ENCODE measurements at places on chromosomes 5 and 9.

DNA sequence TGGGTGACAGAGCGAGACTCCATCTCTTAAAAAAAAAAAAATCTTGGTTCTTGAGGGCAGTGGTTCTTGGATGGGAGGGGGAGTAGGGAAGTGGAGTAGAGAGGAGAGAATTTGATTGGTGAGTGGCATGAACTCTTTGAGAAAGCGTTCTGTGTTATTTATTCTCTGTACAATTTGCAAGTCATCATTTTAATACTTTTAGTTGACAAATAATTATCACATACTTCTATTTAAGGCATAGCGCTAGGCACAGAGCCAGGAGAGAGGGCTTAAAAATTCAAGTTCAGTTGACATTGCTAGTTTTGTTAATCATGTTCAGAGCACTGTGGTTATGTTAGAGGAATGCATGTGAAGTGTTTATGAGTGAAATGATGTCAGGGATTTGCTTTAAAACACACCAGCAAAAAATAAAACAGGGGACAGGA, 24.6 kb downstream of the HSDL2 start:
- DNase-seq = no peak

DNA sequence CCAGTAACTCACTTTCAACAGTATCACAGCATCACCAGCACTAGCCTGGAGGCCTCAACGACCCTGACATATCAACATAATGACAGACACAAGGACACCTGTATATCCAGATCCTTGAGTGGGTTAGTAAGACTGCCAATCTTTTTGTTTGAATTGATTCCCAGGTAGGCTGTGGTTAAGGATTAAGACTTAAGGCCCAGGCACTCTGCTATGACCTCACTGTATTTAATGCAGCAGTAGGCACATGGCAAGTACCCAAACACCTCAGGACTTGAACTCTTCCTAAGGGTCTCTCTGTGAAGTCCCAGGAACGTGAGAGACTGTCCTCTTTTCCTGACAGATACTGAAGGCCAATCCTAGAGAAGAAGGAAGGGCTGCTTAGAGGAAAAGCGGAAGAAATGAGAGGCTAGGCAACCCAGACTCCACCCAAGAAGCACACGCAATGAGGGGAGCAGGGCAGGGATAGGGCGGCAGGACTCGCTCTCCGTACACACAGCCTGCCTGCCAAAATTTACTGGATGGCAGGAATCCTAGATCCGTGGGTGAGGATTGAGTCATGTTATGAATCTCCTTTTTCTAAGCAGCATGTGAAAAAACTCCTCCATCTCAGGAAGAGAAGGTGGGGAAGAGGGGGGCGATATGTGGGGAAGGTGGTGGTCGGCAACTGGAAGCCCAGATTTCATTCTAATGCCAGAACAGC, 93.4 kb downstream of the SIL1 start:
- DNase-seq = no peak

DNA sequence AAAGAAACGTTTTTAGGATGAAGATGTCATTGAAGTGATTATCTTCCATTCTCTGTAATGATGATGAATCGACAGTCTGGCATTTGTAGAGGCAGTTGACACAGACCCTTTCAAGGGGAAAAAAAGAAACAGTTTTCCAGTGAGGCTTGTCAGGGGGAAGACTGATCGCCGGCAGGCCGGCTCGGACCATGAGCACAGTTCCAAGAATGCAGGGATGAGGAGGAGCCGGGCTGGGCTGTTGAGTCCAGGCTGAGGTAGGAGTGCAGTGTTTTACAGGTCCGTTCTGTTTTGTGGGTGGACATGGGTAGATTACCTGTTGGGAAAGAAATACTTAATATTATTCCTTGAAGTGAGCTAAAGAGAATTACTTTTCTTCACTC, 194.6 kb downstream of the AOPEP start:
- DNase-seq = no peak

DNA sequence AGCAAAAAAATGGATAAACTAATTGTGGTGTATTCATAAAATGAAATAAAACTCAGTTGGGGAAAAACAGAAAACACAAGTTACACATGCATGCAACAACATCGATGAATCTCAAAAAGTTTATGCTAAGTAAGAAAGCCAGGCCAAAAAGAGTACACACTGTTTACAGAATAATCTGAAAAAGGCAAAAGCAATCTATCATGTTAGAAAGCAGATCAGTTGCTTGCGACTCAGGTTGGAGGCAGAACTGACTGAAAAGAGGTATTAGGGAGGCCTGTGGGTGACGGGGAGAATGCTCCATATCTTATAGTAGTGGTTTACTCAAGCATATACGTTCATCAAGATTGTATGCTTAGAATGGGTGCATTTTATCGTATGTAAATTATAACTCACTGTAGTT, 119.2 kb downstream of the ARRDC3 start:
- no peak for DNase-seq

- DNase-seq = peak; percentile 14
Measured at GRCh38 chr9:34179213-34180136, 632 bp downstream of the UBAP1 start.

GRCh38 chr5:139696894-139697658, 48.9 kb downstream of the CXXC5 start:
- peak; percentile 73 for DNase-seq

GRCh38 chr9:135255841-135256580, 168.5 kb downstream of the OLFM1 start:
- DNase-seq = no peak

- DNase-seq = peak; percentile 36
Measured at GRCh38 chr5:141914199-141914743, 9.4 kb upstream of the DELE1 start.

GRCh38 chr9:84988621-84989020, 319.1 kb downstream of the NTRK2 start:
- DNase-seq = no peak

DNA sequence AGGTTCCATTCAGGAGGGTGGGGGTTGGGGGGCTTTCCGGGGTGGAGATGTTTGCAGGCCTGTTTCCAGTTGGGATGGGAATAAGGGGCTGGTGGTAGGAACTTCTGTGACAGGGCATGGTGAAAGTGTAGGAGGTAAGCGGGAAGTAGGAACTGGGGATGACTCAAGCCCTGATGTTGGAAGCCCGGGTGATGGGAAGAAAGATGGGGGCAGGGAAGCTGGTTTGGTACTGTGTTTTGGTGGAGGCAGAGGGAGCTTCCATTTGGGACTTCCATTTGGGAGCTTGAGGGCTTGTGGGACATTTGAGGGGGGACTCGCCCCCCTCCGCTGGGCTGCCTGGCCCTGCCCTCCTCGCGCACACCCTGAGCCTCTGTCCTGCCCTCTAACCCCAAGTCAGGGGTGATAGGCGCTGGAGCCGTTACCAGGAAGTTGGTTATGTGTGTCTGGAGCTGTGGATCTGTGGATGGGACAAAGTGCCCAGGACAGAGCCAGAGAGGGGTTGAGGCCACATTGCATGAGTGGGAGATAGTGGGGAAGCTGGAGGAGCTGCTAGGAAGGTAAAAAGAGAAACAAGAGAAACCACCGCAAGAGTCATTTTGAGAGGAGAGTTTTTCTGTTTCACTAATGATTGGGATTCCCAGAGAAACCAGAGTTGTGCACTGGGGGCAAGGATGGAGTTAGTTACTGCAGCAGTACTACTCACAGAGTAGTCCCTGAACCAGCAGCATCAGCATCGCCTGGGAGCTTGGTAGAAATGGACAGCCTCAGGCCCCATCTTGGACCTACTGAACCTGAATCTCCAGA, 6.6 kb downstream of the RGS14 start:
- peak; percentile 61 for DNase-seq

DNA sequence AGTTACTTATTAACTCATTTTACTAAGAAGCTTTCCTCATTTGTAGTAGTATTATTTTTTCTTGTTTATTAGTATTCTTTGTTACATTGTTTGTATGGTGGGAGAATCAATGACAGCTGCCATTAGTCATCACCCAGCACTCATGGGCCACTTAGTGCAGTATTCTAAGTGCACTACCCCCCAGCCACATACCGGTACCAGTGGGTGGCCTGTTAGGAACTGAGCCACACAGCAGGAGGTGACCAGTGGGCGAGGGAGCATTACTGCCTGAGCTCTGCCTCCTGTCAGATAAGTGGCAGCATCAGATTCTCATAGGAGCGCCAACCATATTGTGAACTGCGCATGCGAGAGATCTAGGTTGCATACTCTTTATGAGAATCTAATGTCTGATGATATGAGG, 24.2 kb upstream of the CAMLG start:
- DNase-seq = no peak

DNA sequence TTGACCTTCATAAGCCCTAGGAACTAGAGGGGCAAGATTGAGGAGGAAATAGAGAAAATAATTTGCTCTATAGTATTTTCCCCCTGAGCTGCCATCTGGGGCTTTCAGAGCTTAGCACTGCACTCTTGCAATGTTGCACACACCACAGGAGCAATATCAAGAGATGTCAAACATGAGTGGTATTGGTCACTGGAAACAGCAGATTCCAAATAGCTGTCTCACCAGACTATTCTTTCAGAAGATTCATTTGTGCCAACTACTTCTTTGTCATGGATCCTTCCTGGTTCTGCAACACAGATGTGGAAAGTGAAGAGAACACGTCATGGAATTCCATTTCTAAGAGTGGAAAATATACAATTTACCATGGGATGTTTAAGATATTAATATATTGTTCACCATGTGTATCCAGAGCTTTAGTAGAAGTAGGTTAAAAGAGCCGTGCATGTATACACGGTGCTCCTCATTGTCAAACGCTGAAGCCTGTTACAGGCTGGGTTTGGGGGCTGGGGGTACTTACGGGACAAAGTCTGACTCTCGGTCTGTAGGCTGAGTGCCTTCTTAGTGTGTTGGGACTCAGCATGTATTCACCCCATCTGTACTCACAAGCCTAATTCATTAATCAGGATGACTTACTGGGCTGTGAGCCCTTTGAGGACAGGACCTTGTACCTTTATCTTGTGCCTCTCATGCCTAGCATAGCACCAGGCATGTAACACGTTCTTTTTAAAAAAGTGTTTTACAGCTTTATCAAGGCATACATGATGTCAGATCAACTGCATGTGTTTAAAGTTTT, 31.4 kb upstream of the GDNF start:
- no peak for DNase-seq

- DNase-seq = no peak
Measured at GRCh38 chr9:133119103-133119845, 1.8 kb downstream of the RALGDS start.

- DNase-seq = no peak
Measured at GRCh38 chr5:32760091-32760509, 49.0 kb downstream of the NPR3 start.

- DNase-seq = no peak
Measured at GRCh38 chr5:129912601-129913255, 8.5 kb downstream of the CHSY3 start.

DNA sequence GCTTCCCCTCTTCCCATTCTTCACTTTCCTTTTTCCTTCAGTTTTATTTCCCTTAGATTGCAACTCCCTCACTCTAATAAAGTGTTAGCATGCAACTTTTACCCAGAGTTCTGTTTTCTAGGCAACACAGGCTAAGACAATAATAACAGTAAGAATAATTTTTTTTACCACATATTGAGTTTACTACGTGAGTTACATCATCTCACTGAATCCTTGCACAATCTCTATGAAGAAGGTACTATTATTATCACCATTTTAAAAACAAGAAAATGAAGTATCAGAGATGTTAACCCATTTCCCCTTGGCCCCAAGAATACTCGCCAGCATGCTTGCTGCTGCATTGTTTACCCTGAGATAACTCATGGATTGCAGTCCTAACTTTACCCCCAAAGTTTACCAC, 53.7 kb upstream of the SMIM32 start:
- no peak for DNase-seq

DNA sequence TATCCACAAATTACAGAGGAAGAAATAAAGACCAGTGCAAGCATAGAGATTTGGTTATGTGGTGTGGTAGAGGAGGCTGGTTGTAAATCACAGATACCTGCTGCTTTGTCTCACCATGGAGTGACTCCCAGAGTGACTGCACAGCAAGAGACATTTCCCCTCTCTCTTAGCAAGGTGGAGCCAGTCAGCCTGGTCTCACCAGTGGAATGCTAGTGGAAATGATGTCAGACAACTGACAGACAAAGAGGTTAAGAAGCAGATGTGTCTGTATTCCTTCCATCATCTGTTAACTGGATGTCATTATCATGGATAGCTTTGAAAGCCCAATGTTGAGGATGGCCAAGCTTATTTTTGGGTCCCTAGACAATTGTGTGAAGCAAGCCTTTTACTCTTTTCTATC, 509.4 kb upstream of the SEMA6A start:
- DNase-seq = no peak

DNA sequence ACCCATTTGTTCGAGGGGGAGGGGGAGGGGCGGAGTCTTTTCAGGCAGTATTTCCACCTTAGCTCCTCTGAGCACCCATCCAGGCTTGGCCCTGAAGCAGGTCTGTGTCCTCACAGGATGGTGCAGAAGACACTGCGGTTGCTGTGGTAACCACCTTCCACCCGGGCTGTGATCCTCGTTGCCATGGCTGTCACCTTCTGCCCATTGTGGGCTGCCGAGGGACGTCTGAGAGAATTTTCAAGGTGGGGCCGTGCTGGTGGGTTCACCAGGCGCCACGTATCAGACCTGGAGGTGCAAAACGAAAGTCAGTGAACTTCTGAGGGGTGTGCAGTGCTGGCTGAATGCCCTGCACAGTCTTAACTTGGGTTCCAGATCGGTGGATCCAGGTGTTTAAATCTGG, 26.7 kb downstream of the POLR1E start:
- DNase-seq = peak; percentile 24

DNA sequence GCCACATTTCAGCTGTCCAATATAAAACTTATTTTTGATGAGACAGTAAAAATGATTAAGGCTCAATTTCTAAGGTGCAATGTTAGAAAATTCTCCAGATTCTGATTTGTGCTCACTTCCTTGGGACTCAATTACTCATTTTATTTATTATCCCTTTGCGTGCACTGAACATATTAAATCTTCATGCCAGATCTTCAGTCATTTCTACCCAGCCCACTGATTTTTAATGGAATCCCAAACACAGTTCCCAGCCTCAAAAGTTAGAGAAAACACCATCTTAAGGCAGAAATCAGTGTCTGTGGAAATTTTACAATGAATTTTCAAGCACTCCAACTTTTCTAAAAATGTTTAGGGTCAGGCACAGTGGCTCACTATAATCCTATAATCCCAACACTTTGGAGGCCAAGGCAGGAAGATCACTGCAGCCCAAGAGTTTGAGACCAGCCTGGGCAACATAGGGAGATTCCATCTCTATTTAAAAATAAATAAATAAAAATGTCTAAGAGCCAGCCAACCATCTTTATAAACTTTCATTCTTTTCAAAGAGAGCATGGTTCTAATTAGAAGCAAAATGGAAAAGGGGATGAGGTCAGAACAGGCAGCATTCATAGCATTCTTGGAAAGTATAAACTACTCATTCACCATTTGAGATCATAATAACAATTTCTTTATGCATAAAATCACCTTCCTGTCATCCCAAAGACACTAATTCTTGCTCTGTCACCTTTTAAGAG, 53.7 kb downstream of the TLE1 start:
- no peak for DNase-seq

GRCh38 chr5:62720031-62720441, 141.4 kb downstream of the LRRC70 start:
- peak; percentile 20 for DNase-seq

- no peak for DNase-seq
Measured at GRCh38 chr9:99881769-99882168, 24.7 kb upstream of the STX17 start.

All from activated CD8-positive, alpha-beta T cell treated with anti-CD3 and anti-CD28 coated beads for 36 hours (primary cell).